ENCODE measurements at places on chromosomes 7 and 10. TPM values are rescaled to one million over a fixed set of nuclear protein-coding genes. Genes with fewer than 3 reads are reported as not detected.
A peak's percentile ranks its signal among the peaks of the same experiment; 100 is the strongest.

- DNase-seq: no peak
Observed at GRCh38 chr7:66728571-66728970, 12.0 kb upstream of the RABGEF1 start.

DNA sequence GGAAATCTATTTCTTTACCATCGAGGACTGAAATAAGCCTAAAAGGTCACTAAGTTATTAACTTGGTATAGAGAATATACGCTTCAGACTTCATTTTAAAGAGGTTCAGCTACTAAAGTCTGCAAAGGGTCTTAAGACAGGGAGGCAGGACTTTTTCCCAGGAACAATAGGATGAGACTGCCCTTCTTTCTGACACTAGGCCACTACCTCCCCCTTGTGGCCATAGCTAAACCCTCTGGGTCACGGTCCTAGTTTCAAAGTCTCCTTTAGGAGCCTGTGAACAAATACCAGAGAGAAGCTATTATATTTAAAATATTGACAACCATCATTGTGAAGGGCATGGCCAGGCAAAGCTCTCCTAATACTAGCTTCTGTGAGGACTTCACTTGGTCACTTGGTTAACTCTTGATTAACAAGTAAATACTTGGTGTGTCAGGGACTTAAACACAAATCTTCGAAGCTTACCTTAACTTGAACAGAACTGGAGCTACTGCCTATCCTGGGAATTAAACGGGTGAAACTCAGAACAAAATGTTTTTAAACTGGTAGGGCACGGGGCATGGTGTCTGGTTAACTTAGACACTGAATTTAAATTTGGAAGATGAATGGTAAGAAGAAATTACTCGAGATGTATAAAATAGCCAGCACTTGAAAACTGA, 75.6 kb downstream of the CCDC6 start:
- no peak for DNase-seq

DNA sequence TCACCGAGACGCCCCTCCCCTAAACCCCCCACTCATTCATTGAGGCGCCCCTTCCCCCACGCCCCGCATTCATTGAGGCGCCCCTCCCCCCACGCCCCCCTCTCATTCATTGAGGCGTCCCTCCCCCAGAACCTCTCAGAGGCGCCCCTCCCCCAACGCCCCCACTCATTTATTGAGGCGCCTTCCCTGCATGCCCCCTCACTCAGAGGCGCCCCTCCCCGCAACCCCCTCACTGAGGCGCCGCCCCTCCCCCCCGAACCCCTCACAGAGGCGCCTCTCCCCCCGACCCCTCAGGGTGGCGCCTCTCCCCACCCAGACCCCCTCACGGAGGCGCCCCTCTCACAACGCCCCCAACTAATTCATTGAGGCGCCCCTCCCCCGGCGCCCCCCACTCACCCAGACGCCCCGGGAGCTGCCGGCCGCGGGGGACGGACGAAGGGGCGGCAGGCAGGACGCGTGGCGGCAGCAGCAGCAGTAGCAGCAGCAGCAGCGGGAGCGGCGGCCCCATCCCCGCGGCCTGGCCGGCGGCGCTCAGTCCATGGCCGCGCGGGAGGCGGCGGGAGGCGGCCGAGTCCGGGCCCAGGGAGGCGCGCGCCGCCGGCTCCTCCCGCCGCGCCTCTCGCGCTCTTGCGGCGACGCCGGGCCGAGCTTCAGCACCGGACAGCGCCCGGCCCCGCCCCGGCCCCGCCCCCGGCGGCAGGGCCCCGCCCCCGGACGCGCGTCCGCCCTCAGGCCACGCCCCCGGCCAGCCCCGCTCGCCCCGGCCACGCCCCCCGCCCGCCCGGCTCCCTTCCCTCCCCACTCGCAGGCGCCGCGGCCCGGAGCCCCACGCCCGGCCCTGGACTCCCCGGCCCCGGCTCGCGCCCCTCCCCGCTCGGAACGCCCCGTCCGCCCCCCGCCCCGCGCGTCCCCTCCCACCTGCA, at the start of gene PTPRN2:
Gene PTPRN2 (minus strand): TSS at position 662 of the 923 bp plus-strand sequence.
- DNase-seq: peak; percentile 65

- DNase-seq: no peak
Observed at GRCh38 chr10:17410907-17411306, 43.5 kb downstream of the ST8SIA6 start.

- DNase-seq: no peak
Observed at GRCh38 chr7:74282748-74283459, 6.3 kb upstream of the CLIP2 start.

DNA sequence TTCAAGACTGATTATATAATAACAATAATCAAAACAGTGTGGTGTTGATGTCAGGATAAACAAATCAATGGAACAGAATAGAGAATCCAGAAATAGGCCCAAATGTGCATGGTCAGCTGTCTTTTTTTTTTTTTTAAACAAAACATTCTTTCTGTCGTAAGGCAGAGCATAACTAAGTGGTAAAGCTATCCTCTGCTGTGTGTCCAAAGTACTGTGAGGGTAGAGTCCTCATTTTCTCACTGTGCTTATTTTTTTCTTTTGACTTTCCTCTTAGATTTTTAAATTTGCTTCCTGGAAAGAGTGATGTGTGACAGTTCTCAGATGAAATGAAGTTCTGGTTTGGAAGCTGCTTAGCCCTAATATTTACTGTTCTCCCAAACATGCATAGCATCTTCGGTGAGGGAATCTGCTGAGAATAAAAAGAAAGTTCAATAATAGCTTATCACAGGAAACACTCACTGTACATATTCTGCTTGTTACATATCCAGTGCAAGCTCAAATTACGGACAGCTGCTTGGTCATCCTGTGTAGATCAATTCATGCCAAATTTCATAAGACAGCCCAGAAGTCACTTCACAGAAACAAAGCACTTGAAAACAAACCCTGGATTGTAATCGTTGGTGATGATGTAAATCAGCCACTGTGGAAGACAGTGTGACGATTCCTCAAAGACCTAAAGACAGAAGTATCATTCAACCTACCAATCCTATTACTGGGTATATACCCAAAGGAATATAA, 423.9 kb downstream of the NEBL start:
- no peak for DNase-seq

GRCh38 chr10:131277969-131278368, 33.6 kb downstream of the TCERG1L start:
- no peak for DNase-seq

DNA sequence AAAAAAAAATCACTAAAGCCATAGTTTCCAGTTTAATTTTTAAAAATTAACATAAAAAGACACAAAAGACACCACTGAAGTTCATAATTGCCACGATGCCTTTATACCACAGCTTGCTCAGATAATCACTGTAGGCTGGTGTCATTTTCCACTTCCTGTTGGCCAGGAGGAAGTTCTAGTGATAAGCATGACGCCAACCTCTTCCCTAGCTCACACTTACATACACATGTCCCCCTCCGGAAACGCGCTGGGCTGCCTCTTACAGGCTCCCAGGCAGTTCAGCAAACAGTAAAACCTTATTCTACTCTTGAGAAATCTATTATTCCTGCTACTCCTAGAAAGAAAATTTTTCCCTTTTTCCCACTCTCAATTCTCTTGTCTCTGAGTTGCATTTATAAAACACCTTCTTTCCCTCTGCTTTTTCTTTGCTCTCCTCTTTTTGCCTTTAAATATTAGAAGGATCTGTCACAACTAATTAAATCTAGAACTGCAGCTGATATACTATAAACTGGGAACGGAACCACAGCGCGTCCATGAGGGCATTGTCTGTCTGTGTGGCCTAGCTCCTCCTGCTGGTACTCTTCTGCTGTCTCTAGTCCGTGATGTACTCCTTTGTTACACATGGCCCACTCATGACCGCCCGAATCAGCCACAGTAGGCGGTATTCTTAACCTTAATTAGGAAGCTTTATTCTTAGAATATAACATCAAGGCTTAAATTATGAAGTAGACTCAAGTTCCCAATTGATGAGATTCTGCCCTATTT, 664.9 kb downstream of the CNTNAP2 start:
- no peak for DNase-seq

GRCh38 chr10:60135020-60135419, 228.7 kb upstream of the CCDC6 start:
- no peak for DNase-seq

- DNase-seq: no peak
Observed at GRCh38 chr10:121710971-121711370, 112.7 kb upstream of the FGFR2 start.

DNA sequence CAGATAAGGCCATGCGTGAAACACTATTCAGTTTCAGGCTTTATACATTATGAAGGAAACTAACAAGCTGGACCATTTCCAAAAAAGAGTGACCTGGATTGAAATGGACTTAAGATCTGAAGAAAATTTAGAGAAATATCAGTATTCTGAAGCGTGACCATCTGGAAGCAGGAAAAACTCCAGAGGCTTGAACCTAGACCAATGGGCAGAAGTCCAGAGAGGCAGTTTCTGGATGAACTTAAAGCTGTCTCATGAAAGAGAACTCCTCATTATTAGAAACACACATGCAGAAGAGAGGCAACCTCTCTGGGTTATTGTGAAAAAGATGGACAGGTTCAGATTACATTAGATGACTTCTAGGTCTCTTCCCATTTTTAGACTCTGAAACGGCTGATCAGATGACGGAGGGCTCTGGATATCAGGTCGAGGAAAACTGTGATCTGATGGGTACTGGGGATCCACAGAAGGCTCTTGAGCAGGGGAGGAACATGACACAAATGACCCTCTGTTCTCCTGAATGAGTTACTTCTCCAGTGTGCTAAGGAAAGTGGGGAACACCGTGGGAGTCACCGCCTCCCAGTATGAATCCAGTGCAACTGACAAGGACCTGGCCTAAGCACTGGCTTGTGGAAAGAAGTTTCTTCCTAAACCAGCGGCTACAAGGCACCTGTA, 116.5 kb downstream of the SPDYE5 start:
- no peak for DNase-seq

DNA sequence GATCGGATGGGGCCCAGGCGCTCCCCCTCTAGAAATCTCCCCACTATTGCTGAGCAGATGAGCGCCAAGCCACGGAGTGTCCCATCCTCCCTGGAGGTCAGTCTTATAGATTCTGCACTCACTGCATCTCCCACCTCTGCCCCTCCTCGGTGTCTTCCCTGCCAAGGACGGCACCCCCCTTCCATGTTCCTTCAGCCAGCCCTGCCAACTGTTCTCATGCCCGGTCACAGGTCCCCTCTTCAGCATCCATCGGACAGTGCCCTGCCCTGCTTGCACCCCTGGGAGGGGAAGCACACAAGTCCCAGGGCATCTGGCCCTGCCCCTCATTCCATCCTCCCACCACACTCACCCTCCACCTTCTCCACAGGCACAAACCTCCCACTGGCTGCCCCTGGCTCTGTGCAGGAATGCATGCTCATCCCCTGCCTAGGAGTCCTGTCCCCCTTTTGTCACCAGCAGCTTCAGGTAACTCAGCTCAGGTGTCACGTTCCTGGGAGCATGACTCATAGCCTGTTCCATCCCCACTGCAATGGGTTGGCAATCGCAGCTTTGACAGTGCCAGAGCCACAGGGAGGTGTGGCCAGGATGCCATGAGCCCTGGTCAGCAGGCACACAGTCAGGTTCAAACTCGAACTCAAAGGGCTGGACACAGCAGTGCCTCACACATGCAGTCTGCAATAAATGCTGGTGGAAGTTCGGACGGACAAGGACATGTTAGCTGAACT, 234.7 kb upstream of the TCERG1L start:
- no peak for DNase-seq

GRCh38 chr10:127275793-127276450, 79.5 kb upstream of the INSYN2A start:
- no peak for DNase-seq

The CH25H gene
- 0.16 TPM for total RNA-seq

The PLXDC2 gene
- 0.04 TPM for total RNA-seq

All from activated naive CD8-positive, alpha-beta T cell treated with anti-CD3 and anti-CD28 coated beads for 36 hours (primary cell).